ENCODE measurements at places on chromosomes 3 and 15.

- DNase-seq: no peak
Observed at GRCh38 chr15:19988094-19988660, 553.4 kb downstream of the GOLGA6L6 start.

- no peak for DNase-seq
Observed at GRCh38 chr15:55710286-55710685, 32.7 kb downstream of the PRTG start.

- no peak for DNase-seq
Observed at GRCh38 chr3:44016818-44017217, 224.9 kb upstream of the TOPAZ1 start.

DNA sequence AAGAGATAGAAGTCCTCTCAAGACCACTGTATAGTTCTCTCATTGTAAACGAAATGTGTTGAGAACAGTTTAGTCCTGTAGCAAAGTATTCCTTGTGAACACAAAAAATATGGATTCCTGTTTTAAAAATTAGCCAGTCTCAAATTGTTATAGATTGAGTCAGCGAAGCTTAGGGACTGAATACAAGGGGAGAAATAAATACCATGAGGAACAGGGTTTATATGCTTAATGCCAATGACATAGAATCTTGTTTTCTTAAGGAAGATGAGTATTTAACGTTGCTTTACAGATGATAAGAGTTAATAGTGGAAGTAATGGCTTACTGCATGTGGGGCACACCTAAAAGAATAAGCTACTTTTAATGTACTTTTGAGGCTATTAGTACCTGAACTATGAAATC lies 37.9 kb downstream of the SETD5 start:
- DNase-seq: no peak

DNA sequence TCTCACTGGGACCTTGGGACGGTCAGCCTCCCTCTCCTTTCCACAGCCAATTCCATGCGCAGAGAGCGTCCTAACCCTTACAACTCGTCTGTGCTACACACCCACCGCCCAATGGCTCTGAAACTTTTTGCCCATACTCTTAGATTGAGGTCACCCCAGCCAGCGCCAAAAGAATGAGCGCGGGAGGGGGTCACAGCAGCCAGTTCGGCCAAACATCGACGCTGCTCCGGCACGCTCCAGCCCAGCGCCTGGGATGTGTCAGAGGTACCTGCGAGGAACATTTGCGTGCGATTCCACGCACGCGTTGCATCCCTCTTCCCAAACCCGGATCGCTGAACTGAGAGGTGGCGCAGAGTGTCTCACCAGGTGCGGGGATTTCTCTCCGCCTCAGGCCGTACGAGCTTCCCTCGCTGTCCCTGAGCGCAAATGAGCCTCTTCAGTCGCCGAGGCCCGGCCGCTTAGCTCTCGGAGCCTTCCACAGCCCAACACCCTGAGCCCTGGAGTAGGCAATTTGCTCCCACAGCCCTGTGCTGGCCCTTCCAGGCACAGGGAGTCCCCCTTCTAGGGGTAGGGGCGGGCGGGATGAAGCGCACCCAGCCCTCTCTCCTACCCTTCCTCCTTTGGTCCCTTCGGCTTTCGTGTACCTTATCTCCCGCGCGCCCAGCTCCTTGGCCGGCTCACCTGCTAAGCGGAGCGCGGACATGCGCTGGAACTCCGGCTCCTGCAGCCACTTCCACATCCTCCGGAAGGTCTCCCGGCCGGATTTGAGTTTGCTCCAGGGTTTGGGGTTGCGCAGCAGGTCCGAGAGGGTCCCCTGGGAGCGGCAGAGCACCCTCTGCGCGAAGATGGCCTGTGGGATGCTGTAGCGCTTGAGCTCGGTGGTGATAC lies 1.8 kb downstream of the ONECUT1 start:
- no peak for DNase-seq

- DNase-seq: no peak
Observed at GRCh38 chr15:58738046-58738707, 11.3 kb downstream of the ADAM10 start.

- no peak for DNase-seq
Observed at GRCh38 chr3:38311476-38311875, 29.4 kb downstream of the SLC22A14 start.

DNA sequence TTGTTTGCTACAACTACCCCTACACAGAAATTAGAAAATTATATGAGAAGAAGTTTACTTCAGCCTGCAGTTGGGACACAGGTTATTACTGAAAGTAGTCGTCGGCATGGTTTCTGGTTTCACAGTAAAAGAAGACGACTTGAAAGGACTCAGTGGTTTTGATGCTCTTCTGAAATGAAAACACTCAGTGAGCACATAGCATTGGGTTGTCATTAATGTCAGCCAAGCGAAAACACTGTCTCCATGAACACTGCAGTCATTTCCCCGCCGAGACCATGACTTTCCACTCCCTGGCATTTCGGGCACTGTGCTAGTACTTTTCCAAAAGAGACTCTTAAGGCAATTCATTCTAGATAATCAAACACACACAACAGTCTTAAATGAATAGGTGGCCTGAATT lies 69.2 kb upstream of the ICE2 start:
- DNase-seq: no peak

DNA sequence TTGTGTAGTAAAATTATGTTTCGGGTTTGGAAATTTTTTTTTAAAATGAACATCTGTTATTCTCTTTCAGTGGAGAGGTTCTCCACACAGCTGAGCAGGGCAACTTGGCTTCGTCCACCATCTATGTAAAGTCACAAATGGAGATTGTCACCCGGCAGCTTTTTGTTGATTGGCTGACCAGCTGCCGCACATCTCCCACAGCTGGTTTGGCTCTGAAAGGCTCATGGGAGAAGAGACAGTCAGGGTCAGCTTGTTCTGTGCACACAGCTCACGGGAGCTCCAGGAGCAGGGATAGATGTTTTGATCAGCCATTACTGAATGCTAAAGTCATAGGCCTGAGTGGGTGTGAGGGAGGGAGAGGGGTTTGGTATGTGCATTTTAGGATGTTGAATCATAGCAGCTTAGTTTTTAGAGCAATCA lies 12.9 kb upstream of the CCDC80 start:
- DNase-seq: no peak

GRCh38 chr3:134061401-134061800 lies 31.7 kb upstream of the SLCO2A1 start:
- DNase-seq: no peak

DNA sequence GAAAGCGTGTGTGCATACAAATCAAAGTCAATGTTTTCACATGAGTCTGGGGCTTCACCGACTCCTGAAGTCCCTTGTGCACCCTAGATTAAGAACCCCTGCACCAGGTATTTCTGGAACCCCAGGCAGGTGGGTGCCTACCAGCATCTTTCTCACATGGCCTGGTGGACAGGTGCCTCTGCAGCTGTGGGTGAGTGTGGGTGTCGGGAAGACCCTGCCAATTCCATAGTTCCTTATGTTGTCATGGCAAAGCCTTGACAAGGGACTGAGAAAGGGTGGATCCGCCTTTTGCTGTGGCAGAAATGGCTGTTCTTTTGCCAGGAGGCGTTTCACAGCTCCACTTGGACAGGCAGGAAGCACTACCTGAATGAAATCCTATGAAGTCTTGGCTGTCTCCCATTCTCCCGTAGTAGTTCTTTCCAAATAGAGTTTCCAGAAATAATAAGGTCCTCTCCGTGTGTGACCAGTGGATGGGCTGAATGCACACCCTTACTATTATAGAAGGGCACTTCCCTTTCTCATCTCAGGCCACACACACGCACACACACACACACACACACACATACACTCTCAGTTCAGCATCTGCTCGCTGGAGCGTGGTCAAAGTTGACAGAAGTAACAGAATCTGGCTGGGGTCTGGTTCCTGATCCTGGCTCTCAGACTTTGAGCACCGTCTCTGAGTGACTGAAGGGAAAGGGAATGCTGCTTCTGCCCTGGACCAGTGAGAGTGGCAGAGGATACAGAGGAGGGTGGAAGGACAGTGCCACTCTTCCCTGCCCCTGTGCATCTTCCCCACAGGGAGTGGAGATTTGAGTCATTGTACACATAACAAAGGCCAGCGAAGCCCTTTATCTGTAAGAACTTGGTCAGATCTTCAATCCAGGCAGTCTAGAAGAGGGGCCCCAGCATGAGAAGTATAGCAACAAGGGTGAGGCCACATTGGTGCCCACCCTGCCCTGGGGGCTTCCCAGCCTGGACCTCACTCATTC lies 38.7 kb downstream of the PDIA5 start:
- DNase-seq: peak; percentile 24

Measured in substantia nigra (tissue), 51 donors.